ENCODE measurements at places on chromosomes 11 and 22. TPM values are rescaled to one million over a fixed set of nuclear protein-coding genes. Genes with fewer than 3 reads are reported as not detected.

ARSA gene
- 68.2 TPM for total RNA-seq

- no peak overlapping the region for H3K4me3 ChIP-seq
- H3K27ac ChIP-seq: no peak overlapping the region
- no peaks in the 10 kb centered on the region for H3K4me1 ChIP-seq
- H3K36me3 ChIP-seq: peaks cover 1% of the 10 kb centered on the region
- peaks cover 4% of the 10 kb centered on the region for H3K27me3 ChIP-seq
Measured at GRCh38 chr22:35218079-35218478, 39.2 kb upstream of the HMGXB4 start.

DNA sequence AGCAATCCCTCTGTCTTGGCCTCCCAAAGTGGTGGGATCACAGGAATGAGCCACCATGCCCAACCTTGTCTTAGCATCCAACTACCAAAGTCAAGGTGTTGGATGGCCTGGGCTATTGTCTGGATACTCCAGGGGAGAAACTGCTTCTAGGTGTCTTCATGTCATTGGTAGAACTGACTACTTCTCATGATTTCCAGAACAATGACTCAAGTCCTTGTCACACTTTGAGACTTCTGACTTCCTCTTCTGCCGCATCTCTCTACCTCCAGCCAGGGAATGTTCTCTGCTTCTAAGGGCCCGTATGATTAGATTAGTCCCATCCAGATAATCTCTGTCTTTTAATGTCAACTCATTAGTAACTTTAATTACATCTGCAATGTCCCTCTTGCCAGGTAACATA lies 30.6 kb downstream of the APOL6 start:
- DNase-seq: no peak
- peaks cover 4% of the 10 kb centered on the region for H3K27me3 ChIP-seq
- no peak overlapping the region for H3K27ac ChIP-seq
- no peaks in the 10 kb centered on the region for H3K4me1 ChIP-seq

DNA sequence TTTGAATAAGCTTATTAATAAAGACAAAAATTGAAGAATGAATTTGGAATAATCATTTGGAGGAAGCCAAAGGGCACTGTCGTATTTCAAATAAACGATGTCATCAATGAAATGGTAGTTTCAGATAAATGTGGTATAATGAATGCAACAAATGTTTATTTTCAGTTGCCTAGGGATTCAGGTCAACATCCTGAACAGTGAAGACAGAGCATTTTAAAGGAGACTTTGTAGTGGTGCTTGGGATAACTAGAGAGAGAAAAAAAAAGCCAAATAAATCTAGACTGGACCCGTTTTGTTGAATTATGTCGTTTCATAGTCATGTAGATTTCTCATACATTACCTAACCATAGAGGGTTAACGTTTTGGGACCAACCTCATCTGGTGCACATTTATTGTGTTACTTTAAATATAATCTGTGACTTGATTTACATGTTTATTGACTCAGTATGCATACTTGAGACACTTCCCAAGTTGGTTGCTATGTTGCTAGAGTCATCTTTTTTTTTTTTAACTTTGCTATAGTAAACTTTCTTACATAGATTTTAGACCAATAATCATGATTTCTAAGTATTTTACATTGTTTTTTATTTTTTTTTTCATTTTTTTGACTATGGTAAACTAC lies 111.1 kb downstream of the NCAM1 start:
- no peaks in the 10 kb centered on the region for H3K4me1 ChIP-seq
- H3K4me3 ChIP-seq: no peak overlapping the region
- H3K36me3 ChIP-seq: no peaks in the 10 kb centered on the region
- no peaks in the 10 kb centered on the region for H3K27me3 ChIP-seq
- no peak for DNase-seq

- peaks cover 4% of the 10 kb centered on the region for H3K4me1 ChIP-seq
- no peak overlapping the region for H3K27ac ChIP-seq
- no peak overlapping the region for H3K4me3 ChIP-seq
- no peak for DNase-seq
Measured at GRCh38 chr11:20353829-20354434, 9.6 kb upstream of the HTATIP2 start.

DNA sequence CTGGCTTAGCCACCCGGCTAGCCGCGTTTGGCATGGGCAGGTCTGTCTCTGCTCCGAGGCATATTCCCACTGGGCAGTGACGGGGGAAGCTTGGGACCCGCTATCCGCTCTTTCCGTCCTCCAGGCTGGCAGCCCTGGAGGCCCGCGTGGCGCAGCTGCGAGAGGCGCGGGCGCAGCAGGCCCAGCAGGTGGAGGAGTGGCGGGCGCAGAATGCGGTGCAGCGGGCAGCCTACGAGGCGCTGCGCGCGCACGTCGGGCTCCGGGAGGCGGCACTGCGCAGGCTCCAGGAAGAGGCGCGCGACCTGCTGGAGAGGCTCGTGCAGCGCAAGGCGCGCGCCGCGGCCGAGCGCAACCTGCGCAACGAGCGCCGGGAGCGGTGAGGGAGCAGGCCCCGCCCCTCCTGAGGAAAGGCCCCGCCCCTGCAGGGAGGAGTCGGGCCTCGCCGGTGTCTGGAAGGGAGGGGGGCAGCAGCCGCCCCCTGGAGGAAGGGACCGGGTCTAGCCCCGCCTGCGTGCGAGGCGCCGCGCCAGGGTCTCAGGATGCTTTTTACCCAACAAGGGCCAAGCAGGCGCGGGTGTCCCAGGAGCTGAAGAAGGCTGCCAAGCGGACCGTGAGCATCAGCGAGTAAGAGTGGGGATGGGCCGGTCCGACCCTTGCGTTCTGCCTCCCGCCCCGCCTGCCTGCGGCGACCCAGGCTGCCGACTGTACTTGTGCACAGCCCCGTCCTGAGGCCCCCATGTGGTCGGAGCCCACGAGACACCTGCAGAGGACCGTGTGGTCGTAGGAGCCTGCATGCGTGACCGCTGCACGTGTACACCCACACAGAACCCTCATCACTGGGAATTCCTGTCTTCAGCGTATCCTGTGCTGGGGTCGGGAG lies 7.9 kb downstream of the ATG16L2 start:
- no peaks in the 10 kb centered on the region for H3K27me3 ChIP-seq
- peaks cover 41% of the 10 kb centered on the region for H3K36me3 ChIP-seq
- no peak overlapping the region for H3K4me3 ChIP-seq

DNA sequence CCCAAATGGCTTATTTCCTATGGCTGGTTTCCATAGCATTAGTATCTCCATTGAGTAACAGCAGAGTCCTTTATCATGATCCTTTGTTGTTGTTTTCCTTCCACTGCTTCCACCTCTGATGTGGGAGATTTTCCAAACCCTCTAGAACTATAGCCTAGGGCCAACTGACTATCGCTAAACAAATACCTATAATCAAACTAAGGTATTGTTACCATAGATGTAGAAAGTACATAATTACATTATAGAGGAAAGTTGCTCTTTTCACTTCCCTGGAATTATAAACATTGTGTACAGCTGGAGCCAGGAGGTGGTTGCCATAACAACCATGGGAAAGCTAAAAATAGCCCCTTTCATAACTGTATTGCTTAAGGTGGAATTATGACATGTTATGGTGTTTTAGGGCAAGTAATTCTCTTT lies 47.0 kb upstream of the ALKBH3 start:
- H3K4me3 ChIP-seq: no peak overlapping the region
- H3K36me3 ChIP-seq: peaks cover 5% of the 10 kb centered on the region
- peaks cover 15% of the 10 kb centered on the region for H3K4me1 ChIP-seq
- no peak for DNase-seq

- no peak overlapping the region for H3K4me3 ChIP-seq
- H3K27me3 ChIP-seq: no peaks in the 10 kb centered on the region
- H3K4me1 ChIP-seq: no peaks in the 10 kb centered on the region
- no peak overlapping the region for H3K27ac ChIP-seq
- peaks cover 2% of the 10 kb centered on the region for H3K36me3 ChIP-seq
- DNase-seq: no peak
Measured at GRCh38 chr11:10824888-10825287, 16.2 kb upstream of the EIF4G2 start.

Measured in activated CD8-positive, alpha-beta memory T cell treated with anti-CD3 and anti-CD28 coated beads, Interleukin-2, amount 10 ng/mL, durations not matched to agents 7 days and 5 days (primary cell).